ENCODE measurements at places on chromosomes 1 and 21. TPM values are rescaled to one million over a fixed set of nuclear protein-coding genes. Genes with fewer than 3 reads are reported as not detected.

The FYB2 gene
- not detected for total RNA-seq

The KCNH1 gene
- 0.78 TPM for total RNA-seq

The SLAMF8 gene
- total RNA-seq: not detected

The CLEC20A gene
- not detected for total RNA-seq

The SPRR1B gene
- not detected for total RNA-seq

Data from epithelial cell of alveolus of lung (primary cell).